ENCODE measurements at places on chromosomes 6 and 20.

DNA sequence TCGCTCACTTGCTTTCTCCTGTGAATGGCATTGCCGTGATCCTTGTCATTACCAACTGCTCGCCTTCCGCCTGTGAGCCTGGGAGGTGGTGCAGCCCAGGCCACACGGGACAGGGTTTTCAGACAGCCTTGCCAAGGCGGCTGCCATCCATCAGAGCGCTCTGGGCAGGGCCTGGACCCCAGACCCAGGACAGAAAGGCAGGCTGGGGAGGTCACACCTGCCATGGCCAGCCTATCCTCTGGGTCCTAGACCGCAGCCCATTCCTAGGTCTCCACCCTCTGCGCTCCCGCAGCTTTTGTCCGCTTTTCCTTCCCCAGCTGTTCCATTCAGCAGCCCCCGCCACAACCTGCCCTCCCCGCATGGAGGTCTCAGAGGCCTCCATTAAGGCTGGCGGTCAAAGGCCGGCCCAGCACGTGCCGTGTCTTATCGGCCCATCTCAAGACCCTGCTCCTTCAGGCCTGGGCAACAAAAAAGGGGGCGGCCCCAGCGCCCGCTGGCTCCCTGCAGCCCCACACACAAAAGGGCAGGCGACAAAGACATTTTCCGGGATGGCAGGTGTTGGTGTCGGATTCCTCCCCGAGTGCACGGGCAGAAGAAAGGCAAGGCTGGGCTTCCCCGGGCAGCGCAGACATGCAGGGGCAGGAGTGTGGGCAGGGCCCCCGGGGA is 28.1 kb downstream of the INSM1 start:
- no peak for DNase-seq

DNA sequence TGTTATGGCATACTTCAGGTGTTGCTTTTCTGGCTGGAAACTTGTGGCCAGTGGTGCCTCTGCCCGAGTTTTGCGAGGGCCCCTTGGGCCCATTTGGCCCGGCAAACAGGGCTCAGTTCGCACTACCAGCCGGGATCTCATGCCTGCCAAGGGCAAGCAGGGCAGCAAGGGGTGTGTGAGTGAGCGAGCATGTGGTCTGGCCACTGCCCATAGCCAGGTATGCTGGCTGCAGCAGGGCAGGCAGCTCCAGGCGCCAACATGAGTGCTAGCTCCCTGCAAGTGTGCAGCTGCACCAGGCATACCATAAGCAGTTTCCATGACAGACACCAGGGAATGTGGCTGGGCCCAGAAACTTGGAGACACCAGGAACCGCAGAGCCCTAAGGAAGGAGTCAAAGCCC is 389.5 kb downstream of the NKAIN2 start:
- no peak for DNase-seq

DNA sequence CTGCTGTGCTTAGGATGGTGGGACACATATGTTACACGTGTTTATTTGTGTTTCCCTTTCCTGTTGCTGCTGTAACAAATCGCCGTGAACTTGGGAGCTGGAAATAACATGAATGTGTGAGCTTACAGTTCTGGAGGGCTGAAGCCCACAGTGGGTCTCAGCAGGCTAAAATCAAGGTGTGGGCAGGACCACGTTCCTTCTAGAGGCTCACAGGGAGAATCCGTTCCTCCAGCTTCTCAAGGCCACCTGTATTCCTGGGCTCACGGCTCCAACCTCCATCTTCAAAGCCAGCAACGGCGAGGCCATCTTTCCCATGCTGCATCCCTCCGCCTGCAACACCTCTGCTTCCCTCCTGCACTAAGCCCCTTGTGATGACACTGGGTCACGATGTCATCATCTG is 27.4 kb upstream of the PTGIS start:
- DNase-seq = no peak

- no peak for DNase-seq
Measured at GRCh38 chr20:52425253-52425652, 233.7 kb upstream of the ZFP64 start.

GRCh38 chr6:30122515-30122914 is 9.6 kb upstream of the TRIM31 start:
- no peak for DNase-seq

DNA sequence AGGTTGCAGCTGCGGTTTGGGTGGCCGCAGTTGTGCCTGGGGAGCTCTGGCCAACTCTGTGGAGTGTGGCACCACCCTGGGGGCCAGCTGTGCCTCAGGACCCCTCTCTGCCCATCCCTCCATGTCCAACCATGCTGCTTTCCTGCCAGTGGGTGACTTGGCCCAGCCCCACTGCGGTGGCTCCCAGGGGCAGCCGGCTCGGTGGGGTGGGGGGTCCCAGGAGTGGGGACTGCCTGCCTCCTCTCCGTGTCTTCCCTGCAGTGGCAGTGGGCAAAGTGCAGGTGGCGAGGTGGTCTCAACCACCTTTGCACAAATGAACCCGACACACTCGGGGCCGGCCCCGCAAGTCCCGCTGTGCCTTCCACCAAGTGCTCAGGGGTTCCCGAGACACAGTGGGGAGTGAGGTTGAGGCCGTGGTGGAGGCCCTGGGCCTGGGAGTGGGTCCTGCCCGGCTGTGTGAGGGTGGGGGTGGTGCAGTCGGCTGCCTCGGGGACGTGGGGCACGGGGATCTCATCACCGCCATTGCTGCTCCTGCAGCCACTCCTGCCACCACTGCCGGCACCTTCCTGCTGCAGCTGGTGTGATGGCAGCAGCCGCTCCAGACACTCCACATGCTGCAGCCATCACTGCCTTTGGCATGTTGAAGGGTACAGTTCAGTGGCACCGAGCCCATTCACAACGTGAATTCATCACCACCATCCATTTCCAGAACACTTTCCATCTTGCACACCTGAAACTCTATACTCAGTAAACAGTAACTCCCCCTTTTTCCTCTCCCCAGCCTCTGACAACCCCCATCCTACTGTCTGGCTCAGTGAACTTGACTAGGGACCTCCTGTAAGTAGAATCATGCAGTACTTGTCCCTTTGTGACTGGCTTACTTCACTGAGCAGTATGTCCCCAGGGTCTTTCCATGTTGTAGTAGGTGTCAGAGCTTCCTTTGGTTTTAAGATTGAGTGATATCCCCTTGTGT is 10.7 kb upstream of the SLCO4A1 start:
- no peak for DNase-seq

DNA sequence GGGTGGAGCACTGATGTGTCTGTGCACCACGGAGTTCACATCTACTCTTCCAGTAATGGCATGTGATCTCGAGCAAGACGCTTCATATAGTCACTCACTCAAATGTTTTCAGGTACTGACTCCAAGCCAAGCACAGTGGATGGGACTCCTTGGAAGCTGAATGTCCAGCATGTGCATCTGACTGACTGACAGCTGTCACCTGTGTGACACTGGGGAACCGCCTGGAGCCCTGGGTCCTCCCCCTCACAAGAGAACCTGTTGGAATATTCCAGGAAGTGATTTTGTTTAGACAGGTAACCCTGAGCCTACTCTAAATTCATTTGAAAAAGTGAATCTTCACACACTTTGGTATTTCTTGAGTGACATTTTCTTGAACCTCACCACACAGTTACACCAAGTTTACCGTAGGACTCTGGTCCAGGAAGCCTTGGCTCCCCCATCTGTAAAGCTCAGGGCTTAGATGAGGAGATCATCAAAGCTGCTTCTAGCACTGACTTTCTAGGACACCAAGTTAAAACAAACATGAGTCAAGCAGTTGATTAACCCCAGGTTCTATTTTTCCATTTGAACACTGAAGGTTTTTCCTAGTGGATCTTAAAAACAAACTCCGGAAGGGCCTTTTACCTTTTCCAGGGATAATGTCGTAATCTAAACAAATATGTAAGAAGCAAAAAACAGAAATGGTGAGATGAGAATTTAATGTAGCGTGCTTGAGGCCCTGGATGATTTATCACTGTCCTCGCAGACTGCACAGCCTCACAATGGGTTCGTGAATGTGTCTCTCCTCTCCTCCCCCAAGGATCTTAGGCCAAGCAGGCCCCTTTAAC is 50.1 kb downstream of the EDN3 start:
- DNase-seq = no peak

- DNase-seq = no peak
Measured at GRCh38 chr6:33314943-33315792, 1.3 kb upstream of the TAPBP start.

- no peak for DNase-seq
Measured at GRCh38 chr6:155882527-155883333, 427.1 kb upstream of the NOX3 start.

DNA sequence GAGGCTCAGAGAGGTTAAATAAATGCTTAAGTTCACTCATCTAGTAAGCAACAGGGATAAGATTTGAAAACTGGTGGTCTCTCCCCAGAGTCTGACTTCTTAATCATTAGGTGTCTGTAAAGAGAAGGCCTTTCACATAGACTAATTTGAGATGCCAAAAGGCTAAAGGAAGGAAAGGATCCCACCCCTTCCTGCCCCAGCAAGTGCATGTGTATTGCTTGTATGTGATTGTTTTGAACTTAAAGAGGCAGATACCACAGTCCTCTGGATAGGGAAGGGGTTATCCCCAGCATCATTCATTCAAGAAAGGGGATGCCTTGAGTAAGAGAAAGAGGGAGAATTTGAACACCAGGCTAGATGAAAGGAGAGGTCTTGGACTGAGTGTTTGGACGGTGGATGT is 192.0 kb downstream of the OGFRL1 start:
- no peak for DNase-seq

DNA sequence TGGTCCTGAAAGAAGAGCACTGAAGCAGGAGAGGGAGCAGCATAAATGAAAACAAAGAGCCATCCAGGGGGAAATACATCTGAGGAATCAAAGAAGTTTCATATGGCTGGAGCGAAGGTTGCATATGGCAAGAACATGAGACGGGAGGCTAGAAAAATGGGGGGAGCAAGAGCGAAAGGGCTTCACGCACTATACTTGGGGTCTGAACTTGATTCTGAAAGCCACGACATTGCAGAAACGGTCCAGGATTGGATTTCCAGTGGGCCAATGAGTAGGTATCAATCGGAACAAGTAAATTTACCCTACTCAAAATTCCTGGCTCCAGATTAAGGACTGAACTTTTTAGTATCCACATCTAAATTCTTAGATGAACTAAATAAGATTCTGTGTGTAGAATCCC is 47.9 kb downstream of the B4GALT5 start:
- no peak for DNase-seq

Measured in activated gamma-delta T cell (primary cell).